ENCODE measurements at places on chromosomes 13 and 19. TPM values are rescaled to one million over a fixed set of nuclear protein-coding genes. Genes with fewer than 3 reads are reported as not detected.

SYT3 gene
- 0.19 TPM for total RNA-seq

C1QTNF9 gene
- 0.06 TPM for total RNA-seq

CACNG7 gene
- total RNA-seq = not detected

CGB8 gene
- not detected for total RNA-seq

MEF2B gene
- total RNA-seq = not detected

GCDH gene
- total RNA-seq = 16.0 TPM

GPR108 gene
- 59.5 TPM for total RNA-seq

EDDM13 gene
- total RNA-seq = 1.4 TPM

DIAPH3 gene
- total RNA-seq = 8.9 TPM

CYP4F12 gene
- not detected for total RNA-seq

POU2F2 gene
- total RNA-seq = 1.4 TPM

DPF1 gene
- 0.31 TPM for total RNA-seq

SGTA gene
- total RNA-seq = 38.5 TPM

CTXN1 gene
- 2.3 TPM for total RNA-seq

C13orf46 gene
- 0.16 TPM for total RNA-seq

PRTN3 gene
- not detected for total RNA-seq

ZNF555 gene
- total RNA-seq = 7.9 TPM

ATXN8OS gene
- total RNA-seq = not detected

P2RY11 gene
- 1.1 TPM for total RNA-seq

ZNF541 gene
- total RNA-seq = 0.50 TPM

All from bladder microvascular endothelial cell (primary cell).